NCI-H446 (cell line): ENCODE measurements at places on chromosomes 1 and 21.

- no peak for DNase-seq
Measured at GRCh38 chr1:31959521-31960340, 21.6 kb upstream of the PTP4A2 start.

DNA sequence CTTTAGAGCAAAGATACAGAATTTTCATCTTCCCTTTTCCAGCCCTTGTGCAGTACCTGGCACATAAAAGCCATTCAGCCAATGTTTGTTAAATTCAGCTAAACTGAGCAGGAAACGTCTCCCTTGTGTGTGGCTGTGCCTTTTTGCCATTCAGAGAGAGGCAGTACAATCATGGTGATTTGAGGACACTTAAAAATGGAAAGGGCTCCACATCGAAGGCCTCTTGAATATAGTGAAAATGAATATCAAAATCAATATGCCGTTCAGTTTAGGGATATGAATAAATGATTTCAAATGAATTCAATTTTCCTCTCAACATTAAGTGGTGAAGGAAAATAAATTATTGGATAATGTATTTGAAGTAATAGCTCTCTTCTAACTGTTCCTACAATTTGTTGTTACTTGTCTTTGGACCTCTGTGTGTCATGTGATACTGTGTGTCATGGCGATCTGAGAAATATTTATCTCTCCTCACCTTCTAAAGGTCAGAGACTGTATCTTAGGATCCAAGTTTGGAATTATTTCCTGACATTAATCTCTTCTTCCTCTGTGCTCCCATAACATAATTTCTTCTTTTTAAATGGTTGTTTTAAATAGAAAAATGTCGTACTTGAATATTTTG lies 355.6 kb upstream of the ST6GALNAC5 start:
- DNase-seq, result no peak

DNA sequence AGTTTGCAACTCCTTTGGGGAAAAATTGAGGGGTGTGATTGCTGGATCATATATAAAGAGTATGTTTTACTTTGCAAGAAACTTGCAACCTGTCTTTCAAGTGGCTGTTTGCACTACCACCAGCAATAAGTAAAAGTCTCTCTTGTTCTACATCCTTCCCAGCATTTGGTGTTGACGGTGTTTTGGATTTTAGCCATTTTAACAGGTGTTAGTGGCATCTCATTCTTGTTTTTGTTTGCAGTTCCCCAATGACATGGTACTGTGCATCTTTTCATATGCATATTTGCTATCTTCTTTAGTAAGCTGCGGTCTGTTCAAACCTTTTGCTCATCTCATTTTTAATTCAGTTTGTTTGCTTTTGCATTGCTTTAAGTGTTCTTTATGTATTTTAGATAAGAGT lies 535.5 kb downstream of the LRRIQ3 start:
- no peak for DNase-seq

GRCh38 chr1:10932088-10932487 lies 80.4 kb upstream of the TARDBP start:
- no peak for DNase-seq

DNA sequence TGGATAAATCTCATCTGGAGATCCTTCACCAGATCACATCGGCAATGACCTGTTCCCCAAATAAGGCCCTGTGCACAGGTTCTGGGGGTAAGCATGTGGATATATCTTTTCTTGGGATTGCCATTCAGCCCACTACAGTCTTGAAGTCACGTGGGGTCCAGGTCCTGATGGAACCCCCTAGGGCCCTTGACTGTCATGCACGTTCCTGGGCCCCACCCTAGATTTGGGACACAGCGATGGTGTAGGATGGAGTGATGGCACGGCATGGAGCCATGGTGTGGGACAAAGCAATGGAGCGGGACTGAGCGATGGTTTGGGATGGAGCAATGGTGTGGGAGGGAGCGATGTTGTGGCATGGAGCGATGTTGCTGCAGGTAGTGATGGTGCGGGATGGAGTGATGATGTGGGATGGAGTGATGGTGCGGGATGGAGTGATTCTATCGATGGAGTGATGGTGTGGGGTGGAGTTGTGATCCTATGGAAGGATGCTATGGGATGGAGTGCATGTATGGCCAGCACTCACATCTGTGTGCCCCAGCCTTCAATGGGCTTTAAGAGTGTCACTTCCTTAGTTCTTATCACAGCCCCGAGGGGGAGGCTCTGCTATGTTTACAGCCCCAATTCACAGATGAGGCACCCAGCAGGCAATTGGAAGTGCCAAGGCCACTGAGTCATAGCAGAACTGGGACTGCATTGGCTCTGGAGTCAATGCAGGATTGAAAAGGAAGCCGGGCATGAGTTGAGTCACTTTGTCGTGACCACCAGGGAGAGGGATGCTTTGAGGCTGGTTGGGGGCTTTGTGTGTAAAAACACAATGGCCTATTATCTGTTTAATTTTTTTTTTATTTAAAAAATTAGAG lies 97.0 kb upstream of the C1orf174 start:
- no peak for DNase-seq

DNA sequence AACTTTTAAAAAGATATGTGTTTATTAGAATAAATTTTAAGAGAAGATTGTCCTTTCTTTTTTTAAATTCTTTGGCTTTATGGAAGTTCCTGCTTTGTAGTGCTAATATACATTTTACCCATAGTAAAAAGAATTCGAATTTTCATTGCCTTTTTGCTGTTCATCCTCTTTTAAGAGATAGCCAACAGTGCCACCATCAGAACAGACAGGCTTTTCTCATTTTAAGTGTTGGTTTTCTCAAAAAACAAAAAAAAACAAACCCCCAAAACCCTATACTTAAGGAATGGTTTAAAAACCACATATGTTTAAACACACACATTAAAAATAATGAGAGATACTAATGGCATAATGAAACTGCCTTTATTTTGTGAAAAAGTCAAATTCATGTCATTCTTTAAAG lies 118.8 kb downstream of the NEK7 start:
- DNase-seq, result no peak

DNA sequence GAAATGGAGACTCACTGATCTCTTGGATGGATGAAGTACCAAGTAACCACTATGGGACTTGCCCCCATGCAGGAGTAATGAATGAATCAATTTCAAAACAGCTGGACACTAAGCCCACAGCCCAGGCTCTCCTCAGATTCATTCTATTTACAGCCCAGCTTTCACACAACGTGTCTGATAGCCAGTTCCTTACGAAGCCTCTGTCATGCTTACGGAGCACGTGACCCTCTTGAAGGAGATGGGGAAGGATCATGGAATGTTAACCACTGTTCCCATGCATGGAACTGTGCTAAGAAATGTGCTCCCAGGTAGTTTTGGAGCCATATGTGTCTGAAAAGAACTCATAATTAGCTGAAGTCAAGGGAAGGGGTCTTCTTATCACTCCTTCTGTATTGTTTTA lies 124.1 kb downstream of the KIF26B start:
- no peak for DNase-seq
